ENCODE measurements at places on chromosomes 6 and 20.

DNA sequence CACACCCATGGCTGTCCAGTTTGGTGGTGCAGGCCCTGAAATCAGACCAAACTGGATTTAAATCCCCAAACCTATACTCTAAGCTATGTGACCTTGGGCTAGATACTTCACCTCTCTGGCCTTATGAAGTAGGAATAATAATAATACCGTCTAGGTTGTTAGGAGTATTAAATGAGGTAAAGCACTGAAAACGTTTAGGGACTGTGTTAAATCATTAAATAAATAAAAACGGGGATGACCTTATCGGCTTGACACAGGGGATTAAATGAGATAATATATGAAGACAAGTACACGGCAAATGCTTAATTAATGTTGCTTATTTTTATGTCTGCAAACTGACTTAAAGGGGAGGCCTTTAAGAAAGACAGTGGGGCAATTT, 672 bp upstream of the STK4 start:
- no peak for DNase-seq

DNA sequence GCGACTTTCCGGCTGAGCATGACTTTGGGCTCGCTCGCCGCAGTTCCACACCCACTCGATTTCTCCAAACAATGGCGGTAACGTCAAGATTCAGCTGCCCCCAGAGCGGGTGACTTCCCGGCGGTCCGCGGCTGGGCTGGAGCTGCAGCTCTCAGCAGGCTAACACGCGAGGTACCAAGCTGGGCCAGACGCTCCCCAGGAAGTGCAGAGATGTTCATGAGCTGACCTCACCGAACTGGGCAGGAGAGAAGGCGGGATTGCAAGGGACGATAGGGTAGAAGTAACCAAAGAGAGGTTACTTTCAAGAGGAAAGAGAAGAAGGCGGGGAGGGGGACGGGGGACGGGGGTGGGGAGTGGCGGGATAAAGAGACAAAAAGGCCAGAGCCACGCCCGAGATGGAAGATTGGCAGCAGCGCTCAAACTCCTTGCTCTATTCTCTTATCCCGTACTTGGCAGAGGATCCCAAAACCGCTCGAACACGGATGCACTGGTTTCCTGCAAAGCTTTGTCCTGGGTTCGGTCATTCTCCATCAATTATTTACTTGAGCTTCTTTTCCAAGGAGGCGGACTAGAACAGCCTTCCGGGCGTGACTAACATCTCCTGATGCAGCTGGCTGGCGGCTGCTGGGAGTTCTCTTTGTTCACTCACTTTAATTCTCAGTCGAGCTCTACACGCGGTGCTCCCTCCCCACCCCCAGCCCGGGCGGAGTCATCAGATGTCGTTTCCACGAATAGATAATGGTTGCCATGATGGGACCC, at the start of gene MTCL3:
Gene MTCL3 (minus strand): TSS at position 626 of the 759 bp plus-strand sequence.
- DNase-seq: no peak

- no peak for DNase-seq
Observed at GRCh38 chr20:13525225-13525940, 113.3 kb downstream of the TASP1 start.

DNA sequence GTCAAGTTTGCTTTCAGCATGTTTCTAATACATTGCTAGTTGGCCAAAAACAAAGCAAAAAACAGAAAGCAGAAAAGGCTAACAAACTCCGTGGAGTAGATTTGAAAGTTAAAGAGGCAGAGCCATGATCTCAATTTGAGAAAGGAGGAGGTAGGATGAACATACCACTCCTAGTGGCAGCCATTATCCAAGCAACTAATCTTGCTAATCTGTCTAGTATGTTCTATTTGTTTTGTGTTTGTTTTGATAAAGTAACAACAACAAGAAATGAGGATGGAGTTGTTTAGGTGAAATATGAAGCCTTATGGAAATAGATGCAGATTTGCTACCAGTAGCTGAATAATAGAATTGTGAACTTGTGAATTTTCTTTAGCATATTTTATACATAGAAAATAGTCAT, 295.5 kb upstream of the PRDM1 start:
- DNase-seq: peak; percentile 6

GRCh38 chr6:57261926-57262325, 39.8 kb upstream of the RAB23 start:
- DNase-seq: no peak

GRCh38 chr20:46994341-46994740, 99.7 kb downstream of the EYA2 start:
- peak; percentile 15 for DNase-seq

DNA sequence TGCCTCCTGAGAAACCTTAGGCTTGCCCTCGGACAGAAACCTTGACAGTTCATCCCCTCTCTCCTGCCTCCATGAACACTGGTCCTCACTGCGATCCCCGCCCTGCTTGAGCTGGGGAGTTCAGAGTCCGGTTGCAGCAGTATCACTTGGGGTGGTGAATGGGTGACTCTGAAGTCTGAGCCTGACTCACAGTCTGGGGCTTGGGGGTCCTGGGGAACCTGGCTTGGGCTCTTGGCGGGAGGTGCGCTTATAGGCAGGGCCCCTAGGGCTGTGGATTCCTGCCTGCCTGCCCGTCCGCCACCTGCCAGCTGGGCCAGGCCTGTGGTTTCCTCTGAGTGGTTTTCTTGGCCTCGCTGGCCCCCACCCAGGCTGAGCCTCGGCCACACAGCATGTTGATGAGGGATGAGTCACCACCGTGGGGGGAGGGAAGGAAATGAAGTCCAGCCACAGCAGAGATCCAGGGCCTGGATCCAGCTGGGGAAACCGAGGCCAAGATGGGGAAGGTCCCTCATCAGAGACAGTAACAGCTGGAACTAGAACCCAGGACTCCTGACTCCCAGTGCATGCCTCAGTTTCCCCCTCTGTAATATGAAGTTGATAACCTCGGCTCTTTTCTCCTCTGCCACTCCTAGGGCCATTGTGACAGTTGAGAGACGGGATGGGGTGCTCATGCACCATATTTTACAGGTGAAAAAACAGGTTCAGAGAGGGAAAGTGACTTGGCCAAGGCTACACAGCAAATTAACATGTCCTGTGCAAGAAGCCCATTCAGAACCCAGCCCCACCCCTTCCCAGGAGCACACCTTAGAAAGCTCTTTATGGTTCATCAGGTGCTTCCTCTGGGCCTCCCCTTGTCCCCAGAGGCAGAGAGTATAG, 9.2 kb downstream of the FOXS1 start:
- peak; percentile 48 for DNase-seq

DNA sequence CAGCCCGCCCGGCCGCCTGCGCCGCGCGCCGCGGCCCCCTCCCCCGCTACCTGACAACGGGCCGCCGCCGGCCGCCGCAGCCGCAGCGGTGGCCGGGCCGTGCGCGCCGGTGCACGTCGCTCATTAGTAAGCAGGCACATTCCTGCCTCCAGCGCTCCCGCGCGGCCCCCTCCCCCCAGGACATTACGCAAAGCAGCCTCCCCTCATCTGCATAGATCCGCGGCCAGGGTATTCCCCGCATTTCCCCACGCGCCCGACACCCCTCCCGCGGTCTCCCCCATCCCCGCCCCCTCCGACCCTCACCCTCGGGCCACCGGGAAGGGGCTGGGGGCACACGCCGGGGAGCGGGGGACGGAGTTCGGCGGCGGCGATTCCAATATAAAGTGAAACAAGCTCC, at the start of gene HIVEP2:
Gene HIVEP2 (minus strand): TSS at position 128 of the 397 bp plus-strand sequence. CDS start 170,438 bp downstream, outside the sequence.
- peak; percentile 74 for DNase-seq

GRCh38 chr6:107823047-107823557, 1.0 kb downstream of the SCML4 start:
- DNase-seq: peak; percentile 50

DNA sequence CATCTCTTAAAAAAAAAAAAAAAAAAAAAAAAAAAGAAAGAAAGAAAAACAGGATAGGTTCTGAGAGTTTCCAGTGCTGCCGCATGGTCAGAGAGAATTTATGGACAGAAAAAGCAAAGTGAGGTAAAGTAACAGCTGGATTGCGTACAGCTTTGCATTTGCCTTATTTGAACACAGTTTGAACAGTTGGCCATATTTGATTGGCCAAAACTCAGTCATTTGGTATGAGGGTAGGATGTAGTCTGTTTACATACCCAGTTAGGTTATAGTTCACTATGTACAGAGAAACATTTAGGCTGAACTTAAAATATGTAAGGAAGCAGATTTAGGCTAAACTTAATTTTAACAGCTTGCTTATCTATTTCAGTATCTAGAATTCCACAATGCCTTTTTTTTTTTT, 17.5 kb upstream of the L3MBTL1 start:
- no peak for DNase-seq

- no peak for DNase-seq
Observed at GRCh38 chr20:2298701-2299100, 2.9 kb downstream of the TGM3 start.

DNA sequence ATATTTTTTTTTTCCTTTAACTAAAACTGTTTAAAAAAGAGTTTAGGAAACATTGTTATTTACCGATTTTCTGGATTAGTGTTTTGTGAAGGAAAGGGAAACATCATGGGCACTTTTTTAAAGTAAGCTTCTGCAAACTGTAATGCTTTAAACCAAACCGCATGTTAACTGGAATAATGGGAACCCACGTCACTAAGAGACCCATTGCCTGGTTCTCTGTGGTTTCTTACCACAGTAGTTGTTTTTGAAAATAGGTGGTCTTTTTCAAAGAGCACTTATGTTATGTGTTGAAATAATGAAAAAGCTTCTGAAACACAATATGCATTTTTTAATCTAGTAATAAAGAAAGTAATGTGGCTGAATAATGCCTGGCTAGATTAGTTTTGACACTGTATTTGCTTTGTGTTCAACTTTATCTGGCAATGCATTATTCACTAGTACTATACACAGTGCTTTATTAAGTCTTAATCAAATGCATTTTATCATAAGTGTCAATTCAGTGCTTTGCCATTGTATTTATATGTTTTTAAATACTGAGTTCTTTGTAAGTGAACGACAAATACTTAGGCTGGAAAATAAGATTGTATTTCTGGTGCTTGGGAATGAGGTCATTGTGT, 754.1 kb upstream of the FLRT3 start:
- DNase-seq: no peak

DNA sequence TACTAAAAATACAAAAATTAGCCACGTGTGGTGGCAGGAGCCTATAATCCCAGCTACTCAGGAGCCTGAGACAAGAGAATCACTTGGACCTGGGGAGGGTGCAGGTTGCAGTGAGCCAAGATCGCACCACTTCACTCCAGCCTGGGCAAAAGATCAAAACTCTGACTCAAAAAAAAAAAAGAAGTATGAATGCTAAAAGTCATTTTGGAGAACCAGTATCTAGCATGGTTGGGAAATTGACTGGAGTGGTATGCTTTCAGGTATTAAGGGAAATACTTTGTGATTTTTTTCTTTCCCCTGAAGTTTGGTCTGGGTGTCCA, 30.1 kb downstream of the PCMT1 start:
- no peak for DNase-seq

DNA sequence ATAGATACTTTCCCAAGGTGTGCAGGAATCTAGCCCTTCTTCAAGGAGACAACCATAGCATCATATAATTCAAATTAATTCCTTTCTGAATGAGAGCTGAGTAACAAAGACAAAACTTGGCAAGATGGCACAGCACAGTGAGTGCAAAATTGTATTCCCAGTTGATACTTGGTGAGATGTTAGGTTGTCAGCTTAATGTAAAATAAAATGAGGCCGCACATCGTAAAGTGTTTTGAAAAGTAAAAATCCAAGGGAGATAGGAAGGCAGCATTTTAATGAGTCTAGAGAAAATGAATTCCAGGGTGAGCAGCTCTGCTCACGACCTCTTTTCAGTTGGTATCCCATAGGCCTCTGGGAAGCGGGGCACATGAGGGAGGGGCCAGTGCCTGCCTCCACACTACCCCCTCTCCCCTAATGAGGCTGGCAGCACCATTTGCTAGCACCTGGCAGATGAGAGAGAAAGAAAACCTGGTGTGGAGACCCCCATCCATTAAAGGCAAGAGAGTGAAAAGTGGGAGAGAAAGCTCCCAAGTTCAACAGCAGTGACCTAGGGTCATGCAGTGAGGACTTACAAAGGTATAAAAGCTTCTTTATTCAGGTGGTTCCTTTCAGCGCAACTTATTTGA, 158.4 kb downstream of the BTBD9 start:
- DNase-seq: no peak

GRCh38 chr6:7108964-7109836, 1.4 kb downstream of the RREB1 start:
- peak; percentile 31 for DNase-seq

- DNase-seq: no peak
Observed at GRCh38 chr20:63452821-63453523, 19.5 kb downstream of the KCNQ2 start.

GRCh38 chr20:2741463-2741862, 48.9 kb downstream of the EBF4 start:
- no peak for DNase-seq

- DNase-seq: no peak
Observed at GRCh38 chr6:130407032-130407431, 41.2 kb downstream of the TMEM200A start.

DNA sequence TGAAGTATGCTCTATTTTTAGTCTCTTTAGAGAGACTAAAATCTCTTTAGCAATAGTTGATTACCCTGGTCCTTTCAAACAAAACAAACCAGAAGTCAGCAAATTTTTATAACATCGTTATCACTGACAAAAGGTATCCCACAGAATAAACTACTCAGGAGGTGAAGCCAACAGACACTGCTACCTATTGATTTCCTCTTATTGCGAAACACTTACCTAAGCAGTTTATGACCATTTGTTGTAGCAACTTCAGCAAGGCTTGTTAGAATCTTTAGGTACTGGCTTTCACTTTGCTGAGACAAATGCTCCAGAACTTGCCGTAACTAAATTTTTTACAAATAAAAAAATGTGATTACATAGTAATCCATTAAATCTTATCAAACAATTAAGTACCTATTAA, 64.4 kb downstream of the HACE1 start:
- no peak for DNase-seq

GRCh38 chr6:20707870-20708269, 173.6 kb downstream of the CDKAL1 start:
- DNase-seq: no peak

GRCh38 chr6:28807682-28808280, 116.0 kb downstream of the TRIM27 start:
- peak; percentile 80 for DNase-seq

DNA sequence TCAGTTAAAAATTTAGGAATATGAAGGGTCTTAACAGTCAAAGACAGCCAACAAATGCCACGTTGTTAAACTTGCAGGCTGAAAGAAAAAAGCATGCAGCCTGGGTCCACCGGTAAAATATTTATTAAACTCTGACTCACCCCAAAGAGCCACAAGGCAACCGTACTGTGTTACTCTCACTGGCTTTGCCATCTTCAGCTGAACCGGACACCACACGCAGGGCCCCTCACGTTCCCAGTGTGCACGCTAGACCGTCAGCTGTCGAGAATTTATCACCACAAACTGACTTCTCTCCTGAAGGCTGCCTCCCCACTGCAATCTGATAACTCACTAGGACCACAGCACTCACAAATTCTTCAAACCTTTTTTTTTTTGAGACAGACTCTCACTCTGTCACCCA, 30.7 kb downstream of the HUS1B start:
- DNase-seq: no peak

GRCh38 chr6:107843400-107843799, 19.3 kb upstream of the SCML4 start:
- DNase-seq: no peak

All from NAMALWA (cell line).